ENCODE measurements at places on chromosomes 2 and 18.
A peak's percentile ranks its signal among the peaks of the same experiment; 100 is the strongest.

- no peak for DNase-seq
Observed at GRCh38 chr2:83081826-83082690, 1377.0 kb downstream of the SUCLG1 start.

GRCh38 chr2:128450211-128451024, 131.8 kb upstream of the HS6ST1 start:
- DNase-seq, result no peak

DNA sequence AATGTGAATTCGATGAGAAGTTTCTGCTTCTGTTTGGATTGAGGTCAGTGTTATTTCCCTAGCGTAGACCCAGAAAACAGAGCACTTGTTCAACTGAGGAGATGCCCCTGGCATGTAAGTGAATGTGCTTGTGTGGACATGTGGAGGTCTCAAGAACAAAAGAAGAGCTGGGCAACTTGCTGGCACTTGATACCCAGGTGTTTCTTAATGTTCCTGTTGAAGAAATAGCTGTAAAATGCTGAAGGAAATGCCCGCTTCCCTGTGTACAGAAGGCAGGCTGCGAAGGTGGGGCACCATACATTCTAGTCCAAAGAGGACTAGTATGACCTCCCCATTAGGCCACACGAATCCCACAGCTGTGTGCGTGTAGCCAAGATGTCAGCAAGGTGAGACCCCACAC, 9.8 kb upstream of the LBH start:
- no peak for DNase-seq

DNA sequence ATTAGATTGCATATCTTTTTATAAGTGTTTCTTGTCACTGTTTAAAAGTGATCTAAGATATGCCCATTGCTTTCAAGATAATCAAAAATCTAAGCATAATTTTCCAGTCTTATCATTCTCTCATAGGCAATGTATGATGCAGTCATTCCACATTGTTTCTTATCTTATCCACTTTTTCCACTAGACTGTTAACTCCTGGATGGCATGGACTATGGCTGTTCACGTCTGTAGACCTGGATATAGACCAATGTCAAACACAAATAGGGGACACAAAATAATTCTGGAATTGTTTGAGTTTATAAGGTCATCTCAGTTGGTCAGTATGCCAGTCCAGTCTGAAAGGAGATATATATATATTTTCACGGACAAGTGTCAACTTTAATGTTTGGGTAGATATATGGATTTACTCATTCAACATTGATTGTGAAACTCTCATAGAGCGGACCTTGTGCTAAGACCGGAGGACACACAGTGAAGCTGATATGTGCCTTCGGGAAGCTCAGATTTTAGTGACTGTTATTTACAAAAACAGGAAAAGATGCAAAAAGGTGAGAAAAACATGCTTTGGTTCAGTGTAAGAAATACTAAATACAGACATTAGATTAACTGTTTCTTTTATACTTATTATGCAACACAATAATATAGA, 689.4 kb upstream of the SLC8A1 start:
- no peak for DNase-seq

DNA sequence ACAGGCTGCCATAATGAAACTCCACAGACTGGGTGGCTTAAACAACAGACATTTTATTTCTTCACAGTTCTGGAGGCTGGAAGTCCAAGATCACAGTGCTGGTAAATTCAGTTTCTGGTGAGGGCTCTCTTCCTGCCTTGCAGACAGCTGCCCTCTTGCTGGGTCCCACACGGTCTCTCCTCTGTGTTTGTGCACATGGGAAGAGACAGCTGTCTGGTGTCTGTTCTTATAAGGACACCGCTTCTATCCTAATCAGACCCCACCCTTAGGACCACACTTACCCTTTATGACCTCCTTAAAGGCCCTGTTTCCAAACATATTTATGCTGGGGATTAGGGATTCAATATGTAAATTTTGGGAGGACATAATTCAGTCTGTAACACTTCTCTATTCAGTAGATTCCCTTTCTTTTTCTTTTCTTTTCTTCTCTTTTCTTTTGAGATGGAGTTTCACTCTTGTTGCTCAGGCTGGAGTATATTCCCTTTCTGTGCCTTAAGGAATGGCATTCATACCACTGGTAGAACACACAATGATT, 18.9 kb downstream of the CTIF start:
- no peak for DNase-seq

- no peak for DNase-seq
Observed at GRCh38 chr2:109531896-109532727, 81.7 kb downstream of the SEPTIN10 start.

- DNase-seq, result no peak
Observed at GRCh38 chr2:219327719-219328118, 4.8 kb downstream of the RESP18 start.

DNA sequence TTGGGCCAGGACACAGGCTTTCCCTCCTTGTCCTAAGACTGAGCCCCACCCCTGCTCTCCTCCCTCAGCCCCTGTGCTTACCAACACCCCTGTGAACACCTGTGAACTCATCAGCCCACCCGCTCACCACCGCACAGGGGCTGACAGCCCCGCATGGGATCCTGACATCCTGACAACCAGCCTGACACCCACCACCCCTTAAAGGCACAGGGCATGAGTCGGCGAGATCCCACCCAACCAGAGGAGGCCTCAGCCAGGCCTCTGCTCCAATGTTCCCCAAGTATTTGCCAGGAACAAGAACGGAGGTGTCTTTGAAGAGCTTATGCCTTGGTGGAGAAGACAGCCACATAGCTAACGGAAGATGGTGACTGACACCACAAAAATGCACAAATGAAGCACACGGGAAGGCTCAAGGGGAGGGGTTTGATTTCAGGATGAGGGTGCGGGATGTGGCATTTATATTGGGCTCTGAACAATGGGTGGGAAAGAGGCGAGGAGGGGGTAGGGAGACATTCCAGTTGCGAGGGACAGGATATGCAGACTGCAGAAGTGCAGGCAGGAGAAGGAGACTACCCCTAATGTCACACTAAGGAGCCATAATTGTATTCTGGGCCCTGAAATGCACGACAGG, 11.0 kb downstream of the RAB11FIP5 start:
- DNase-seq, result no peak

DNA sequence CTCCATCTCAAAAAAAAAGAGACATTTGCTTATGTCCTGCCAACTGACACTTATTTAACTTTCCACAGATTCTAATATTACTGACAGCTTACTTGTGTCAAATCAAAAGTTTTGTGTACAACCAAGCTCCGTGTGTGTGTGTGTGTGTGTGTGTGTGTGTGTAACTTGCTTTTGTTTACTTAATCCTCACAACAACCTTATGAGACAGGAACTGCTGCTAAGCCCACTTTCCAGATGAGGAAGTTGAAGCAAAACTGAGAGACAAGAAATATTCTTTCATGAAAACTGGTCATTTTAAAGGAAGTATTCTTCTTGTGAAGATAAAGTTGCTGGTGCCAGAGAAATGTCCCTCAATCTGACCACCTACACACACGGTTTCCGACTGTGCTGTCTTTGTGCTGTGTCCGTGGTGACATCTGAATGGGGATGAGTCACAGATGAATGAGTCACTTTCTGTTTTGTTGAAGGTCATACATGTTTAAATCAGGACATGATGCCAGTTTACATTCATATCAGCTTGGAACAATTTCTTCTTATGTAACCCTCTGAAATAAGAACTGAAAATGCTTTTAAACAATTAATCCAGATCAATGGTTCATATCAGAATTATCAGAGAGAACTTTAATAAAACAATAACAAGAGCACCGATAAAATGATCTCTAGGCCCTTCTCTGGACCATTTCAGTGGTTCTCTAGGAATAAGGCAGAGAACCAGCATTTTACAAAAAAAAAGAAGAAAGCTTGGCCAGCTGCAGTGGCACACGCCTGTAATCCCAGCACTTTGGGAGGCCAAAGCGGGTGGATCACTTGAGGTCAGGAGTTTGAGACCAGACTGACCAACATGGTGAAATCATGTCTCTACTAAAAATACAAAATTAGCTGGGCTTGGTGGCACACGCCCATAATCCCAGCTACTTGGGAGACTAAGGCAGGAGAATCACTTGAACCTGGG, 95.5 kb downstream of the THNSL2 start:
- peak; percentile 19 for DNase-seq

DNA sequence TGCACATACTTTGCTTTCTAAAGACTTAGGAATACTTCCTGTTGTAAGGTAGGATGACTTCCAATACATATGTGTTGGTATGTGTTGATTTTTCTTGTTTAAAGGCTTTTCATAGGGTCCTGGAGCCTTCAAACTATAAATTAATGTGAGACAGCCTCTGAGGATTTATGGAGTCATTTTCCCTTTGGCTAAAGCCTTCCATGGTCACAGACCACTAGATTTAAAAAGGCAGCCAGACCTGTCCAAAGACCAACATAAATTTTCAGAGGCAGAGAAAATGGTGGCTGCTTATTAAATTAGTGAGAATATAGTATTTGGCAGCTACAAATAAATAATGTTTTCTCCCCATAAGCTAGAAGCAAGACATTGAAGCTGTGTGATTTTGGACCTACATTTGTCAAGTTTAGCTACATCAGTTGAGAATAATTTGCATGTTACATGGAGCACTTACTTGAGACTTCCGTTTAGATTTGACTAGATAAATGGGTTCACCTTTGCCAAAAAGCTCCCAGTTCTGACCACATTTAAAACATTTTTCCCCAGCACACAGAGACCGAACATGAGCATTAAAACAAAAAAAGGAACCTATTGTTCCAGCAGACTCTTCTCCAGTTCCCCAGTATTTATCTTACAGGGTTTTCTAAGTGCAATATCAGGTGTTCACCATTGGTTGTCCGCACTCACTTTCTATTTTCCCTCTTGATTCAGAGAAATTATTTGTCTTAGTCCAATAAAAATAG, 402.9 kb downstream of the PARD3B start:
- peak; percentile 5 for DNase-seq

- no peak for DNase-seq
Observed at GRCh38 chr18:3115447-3116030, 102.6 kb upstream of the LPIN2 start.

- no peak for DNase-seq
Observed at GRCh38 chr2:128633501-128633900, 314.8 kb upstream of the HS6ST1 start.

DNA sequence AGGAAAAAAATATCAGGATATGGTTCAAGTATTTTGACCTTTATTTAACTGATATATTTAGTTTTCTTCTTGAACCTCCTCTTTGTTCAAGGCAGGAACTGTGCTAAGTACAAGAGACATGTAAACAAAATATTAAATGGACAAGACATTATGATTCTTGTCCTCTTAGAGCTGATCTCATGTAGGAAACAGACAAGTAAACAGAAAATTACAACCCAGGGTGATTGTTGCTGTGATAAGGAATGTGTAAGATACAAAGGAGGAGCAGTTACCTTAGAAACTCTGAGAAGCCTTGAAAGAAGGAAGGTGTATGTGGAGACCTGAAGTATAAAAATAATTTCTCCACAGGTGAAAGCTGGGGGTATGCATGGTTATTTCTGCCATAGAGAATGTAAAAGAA, 12.9 kb downstream of the RBM45 start:
- no peak for DNase-seq

DNA sequence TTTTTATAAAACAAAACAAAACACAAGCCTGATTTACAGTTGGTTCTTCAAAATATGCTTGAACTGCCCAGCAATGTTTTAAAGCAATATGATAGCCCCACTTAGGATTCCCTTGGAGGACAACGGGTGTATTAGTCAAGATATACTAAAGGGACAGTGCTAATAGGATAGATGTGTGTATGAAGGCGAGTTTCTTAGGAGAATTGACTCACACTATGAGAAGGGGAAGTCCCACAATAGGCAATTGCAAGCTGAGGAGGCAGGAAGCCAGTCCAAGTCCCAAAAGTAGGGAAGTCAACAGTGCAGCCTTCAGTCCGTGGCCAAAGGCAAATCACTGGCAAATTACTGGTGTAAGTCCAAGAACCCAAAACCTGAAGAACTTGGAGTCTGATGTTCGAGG, 167.9 kb downstream of the CBLN2 start:
- DNase-seq, result no peak

DNA sequence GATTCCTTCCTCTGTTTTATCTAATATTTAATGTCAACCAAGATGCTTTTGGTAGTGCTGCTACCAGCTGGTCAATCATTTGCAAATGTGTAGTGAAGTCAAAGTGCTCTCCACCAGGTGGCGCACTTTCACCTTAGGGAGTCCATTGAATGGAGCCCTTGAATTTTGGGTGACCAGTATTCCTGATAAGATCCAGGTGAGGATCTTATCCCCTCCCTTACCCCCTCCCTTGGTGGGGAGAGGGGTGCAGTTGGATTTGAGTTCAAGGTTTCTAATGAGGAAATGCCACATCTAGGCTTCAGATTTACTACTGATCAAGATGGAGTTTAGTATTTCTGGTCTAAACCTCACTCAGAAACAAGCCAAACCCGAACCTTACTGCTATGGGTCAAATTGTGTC, 12.0 kb upstream of the E2F6 start:
- DNase-seq, result peak; percentile 74

DNA sequence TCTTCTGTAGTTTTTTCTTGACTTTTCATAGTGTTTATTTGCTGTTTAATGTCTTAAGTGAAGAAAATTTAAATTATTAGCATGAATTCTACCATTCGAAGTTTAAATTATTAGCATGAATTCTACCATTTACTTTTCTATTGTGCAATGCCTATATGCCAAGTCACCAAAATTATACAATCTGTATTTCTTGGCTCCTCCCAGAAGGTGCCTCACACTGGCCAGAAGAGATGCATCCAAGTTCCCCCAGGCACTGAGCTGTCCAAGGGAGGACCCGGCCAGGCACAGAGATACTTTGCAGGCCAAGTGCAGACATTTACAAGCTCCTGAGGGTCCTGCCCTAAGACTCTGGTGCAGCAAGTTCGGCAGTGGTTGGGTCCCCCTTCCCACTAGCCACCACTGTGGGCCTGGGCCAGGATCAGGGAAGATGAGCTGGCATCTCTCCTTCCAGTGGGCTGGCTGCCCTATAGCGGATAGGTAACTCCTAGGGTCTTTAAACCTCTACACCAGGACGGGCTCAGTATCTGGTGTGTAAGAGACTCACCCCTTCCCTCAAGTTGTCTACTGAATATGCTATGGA, 31.3 kb downstream of the TMEM247 start:
- DNase-seq, result no peak

- no peak for DNase-seq
Observed at GRCh38 chr2:162071001-162071400, 3.0 kb downstream of the DPP4 start.

- no peak for DNase-seq
Observed at GRCh38 chr2:236581546-236581945, 11.9 kb downstream of the ACKR3 start.

GRCh38 chr2:169066897-169067296, 2.5 kb upstream of the DHRS9 start:
- no peak for DNase-seq

GRCh38 chr18:394987-395362, 105.5 kb downstream of the COLEC12 start:
- DNase-seq, result no peak

Measured in CD4-positive, alpha-beta T cell treated with Interleukin-10 for 1 hour (primary cell).